RWPE2 (cell line): ENCODE measurements at places on chromosomes 4 and X.

- DNase-seq, result no peak
Measured at GRCh38 chr4:73922766-73923630, 53.8 kb downstream of the CXCL1 start.

DNA sequence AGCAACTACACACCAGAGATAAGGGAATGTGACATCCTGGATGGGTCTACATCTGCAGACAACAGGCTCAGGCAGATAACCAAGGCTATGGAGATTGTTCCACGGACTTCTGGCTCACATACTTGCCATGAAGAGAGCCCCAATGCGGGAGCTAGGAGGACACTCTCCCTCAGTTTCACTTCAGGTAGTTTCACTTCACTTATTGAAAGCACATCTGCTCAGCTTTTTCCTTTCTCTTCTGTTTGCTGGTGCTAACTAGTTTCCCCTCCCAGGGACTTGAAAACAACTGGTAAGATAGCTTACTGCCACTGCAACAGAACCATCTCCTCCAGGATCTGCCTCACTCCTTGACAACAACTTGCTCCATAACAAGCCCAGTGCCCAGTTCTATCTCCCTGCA, 1.4 kb upstream of the CT47C1 start:
- no peak for DNase-seq

- DNase-seq, result no peak
Measured at GRCh38 chr4:11436673-11437072, 8.0 kb upstream of the HS3ST1 start.

DNA sequence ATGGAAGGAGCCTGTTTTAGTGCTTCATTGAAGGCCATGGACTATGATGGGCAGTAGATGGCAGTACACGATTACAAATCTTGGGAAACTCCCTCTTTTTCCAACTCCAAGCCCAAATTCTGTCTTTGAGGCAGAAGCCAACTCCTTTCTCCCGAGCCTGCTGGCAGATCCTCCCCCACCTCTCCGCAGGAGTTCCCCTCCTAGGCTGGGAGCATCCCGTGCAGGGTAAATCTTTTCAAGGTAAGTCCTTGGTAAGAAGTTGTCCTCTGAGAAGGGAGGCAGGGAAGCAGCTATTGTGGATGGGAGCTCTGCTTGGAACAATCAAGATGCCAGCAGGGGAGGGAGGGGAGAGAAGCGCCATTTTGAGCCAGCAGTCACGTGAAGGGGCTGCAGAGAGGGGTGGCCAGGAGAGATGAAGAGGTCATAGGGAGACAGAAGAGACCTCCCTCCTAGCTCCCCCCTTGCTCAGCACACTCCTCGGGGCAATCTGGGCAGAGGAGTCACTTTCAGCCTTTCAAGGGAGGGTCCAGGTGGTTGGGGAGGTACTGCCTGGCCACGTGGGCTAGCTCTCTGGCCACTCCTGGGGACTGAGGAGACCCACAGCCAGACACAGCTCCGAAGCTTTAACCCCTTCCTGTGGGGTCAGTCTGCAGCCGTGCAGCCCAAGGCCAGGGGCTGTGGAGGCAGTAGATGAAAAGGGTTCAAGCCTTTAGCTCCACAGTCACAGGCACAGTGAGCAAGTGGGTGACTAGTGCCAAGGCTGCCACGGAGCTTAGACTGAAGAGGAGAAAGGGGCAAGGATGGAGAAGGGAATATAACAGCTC, 9.6 kb downstream of the CC2D2A start:
- no peak for DNase-seq

DNA sequence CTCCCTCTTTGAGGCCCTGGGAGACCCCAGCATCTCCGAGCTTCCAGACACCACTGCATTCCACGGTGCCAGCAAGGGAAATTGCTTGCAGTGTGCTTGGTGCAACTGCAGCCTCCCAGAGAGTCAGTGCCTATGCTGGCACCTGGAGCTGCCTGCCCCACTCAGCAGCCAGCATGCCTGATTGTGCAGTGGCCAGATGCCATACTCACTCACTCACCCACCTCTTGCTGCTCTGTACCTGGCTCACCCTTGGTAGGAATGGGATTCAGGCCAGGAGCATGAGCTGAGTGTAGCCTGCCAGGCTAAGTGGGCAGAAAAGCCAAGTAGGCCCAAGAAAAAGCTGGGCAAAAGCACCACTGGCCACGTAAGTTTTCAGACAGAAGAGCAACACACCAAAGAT, 651.4 kb downstream of the GABRG1 start:
- no peak for DNase-seq

DNA sequence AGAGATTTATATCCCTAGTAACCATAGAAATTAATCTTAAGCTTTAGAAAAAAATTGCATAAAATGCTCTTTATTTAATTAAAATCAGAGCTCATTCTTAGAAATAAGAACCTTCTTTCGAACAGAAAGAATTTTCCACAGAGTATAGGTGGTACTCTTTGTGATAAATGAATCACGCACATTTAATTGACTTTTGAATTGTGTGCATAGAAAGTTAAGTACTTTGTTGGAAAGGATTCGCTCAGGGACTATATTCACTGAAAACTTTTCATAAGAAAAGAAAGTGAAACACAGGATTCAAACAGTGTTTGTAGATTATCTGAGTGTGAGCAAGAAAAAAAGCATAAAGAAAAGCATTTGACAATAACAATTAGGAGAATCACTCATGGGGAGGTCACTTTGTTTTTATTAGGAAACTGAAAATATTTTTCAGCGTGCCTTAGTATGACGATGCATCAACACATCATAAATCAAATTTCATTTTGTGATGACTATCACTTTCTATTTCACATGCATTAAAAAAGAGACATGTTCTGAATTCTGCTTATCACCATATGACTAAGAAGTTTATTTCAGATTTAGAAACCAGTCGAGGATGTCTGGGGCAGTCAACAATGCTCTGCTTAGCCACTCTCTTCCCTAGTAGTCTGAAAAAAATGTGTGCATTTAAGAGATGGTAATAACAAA, 49.5 kb downstream of the STX18 start:
- no peak for DNase-seq

- no peak for DNase-seq
Measured at GRCh38 chr4:12791536-12791935, 692.6 kb downstream of the RAB28 start.

DNA sequence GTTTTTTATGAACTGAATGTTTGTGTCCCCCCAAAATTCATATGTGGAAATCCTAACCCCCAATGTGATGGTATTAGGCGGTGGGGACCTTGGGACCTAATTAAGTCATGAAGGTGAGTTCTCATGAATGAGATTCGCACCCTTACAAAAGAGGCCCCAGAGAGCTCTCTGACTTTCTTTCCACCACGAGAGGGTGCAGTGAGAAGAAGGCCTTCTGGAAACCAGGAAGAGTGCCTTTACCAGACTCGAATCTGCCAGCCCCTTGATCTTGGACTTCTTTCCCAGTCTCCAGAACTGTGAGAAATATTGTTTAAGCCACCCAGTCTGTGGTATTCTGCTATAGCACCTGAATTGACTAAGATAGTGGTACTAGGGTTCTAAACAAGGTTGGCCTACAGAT, 40.8 kb downstream of the STK26 start:
- no peak for DNase-seq

- no peak for DNase-seq
Measured at GRCh38 chr4:112813790-112814189, 176.8 kb downstream of the LARP7 start.

- no peak for DNase-seq
Measured at GRCh38 chrX:3154386-3154975, 113.2 kb downstream of the ARSF start.

GRCh38 chr4:114082348-114082747, 102.9 kb upstream of the ARSJ start:
- no peak for DNase-seq

DNA sequence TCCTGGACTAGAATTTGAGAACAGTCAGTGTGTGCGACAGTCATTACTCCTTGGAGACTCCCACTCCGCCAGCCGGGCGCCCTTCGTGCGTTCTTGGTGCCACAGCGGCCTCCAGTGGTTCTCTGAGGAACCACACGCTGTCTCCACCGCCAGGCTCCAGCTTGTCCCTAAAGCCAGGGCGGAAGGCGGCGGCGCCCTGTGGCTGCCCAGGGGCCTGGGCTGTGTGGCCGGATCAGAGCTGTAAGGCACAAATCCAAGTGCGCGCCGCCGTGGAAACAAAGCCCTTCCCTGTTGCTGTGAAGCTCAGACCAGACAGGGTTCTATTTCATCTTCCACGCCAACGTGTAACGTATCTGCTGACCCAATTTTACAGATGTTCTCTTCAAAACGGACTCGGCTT, 34.2 kb downstream of the IDS start:
- DNase-seq, result no peak

- DNase-seq, result no peak
Measured at GRCh38 chrX:12956704-12957534, 18.0 kb upstream of the TMSB4X start.

- DNase-seq, result no peak
Measured at GRCh38 chr4:120156120-120156718, 89.6 kb upstream of the MAD2L1 start.

DNA sequence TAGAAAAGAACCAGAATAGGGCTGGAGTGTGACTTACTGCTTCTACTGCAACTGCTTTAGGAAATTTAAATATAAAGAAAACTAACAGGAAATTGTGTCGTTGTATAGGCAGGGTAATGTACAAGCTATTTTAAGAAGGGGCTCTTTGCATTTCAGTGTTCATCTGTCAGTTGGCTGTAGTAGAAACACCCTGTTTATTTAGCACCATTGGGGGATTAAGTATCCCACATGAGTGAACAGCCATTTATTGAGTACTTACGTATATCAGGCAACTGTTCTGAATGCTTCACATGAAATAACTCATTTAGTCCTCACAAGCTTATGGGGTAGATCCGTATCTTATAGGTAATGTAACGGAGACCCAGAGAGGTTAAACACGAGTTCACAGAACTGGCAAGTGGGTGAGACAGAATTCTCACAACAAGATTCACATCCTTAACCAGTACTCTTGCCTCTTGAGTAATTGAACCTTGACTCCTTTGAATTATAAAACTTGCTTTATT, 23.9 kb downstream of the STIM2 start:
- DNase-seq, result no peak

DNA sequence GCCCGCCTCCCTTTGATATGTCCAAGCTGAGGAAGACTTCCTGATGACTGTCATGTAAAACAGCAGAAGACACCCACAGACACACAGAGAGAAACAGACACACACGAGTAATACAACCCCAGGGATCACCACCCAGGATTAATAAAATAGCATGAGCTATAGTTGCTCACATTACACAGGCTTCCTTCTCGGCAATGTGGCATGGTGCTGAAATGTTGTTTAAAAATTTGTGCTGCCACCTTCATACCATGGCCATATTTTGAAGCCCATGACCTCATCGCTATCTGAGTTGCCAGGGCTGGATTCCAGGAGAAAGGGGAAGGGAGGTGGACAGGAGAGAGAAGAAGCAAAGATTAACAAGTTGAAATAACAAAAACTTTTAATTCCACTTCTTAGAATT, 111.7 kb downstream of the SYNPO2 start:
- DNase-seq, result no peak

DNA sequence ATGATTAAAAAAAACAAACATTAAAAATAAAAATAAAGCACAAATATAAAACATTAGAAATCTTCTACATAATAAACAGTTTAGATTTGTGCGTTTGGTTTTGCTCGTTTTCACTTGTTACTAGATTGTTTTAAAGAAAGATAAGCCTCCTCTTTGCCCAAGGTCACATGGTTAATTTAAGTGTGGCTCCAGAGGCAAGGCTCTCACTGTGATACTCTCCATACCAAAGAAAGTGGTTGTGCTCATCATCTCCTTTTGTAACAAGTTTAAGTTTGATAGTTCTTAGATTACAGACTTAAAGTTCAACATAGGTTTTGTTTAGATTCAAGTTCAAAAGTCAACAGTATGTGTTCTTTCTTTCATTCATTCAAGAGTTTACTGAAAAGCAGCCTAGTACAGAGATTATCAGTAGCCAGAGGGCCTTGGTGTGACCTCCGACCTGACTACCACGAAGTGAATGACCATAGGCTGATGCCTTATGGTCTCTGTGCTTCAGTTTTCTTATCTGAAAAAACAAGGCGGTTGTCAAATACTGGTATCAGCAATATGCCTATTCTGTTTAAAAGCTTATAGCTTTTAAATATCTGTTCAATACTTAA, 133.2 kb downstream of the ZAR1 start:
- no peak for DNase-seq

DNA sequence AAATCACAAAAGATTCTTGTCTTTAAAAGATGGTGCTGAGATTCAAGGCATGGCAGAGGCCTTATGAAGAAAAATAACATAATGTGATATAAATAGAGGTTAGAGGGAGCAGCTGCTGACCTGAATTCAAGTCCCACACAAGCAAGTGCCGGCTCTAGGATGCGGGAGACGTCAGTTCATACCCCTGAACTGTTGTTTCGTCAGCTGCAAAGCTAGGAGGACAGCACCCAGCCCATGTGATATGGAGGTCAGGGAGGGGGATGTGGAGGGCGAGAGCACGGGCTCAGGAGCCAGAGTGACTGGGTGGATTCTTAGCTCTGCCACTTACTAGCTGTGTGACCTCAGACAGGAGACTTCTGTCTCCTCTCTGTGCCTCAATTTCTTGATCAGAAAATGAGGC, 77.9 kb downstream of the JAKMIP1 start:
- DNase-seq, result no peak

DNA sequence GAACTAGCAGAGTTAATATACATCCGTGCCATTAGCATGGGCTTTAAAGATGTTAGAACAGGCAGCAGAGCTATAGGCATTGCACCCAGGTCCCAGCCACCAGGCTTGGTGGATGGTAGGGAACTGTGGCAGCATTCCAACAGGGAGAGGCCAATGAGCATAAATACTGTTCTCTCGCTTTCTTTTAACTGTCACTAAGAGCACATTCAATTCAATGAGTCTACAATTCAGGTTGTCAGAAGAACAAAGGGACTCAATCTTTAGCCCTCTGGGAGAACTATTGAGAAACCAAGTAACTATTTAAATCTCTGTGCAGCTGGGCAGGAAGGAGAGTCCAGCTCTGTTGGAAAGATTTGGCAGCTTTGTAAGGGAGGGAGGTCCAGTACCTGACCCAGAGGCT, 165.6 kb downstream of the CHIC1 start:
- no peak for DNase-seq

DNA sequence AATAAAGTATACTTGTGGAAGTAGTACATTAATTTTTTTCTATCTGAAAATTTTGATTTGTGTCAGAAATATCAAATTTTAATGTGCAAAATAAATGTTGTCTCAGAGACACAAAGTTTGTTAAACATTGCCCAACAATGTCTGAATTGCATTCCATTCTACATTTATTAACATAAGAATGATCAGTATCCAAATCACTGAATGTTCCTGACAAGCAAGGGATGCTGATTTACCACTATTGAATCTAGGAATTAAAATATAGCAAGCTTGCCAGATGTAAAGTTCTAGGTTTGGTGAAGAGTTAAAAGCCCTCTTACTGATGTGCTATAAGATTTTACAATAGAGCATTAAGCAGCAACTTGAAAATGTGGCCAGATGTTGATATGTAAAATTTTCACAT, 489.2 kb upstream of the CTSO start:
- DNase-seq, result no peak

DNA sequence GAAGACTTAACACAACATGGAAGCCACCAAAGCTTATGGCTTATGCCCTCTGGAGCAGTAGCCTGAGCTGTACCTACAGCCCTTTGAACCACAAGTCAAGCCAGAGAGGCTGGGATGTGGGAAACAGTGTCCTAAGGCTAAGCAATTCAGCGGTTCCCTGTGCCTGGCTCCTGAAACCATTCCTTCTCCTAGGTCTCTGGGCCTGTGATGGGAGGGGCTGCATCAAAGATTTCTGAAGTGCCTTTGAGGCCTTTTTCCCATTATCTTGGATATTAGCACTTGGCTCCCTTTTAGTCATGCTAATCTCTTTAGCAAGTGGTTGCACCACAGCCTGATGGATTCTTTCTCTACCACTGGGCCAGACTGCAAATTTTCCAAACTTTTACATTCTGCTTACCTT, 140.5 kb upstream of the NUDT10 start:
- no peak for DNase-seq
